ENCODE measurements at places on chromosomes 11 and 22.

- DNase-seq, result no peak
These were observed 627 bp downstream of the JRKL start for GRCh38 chr11:96390488-96390792.

DNA sequence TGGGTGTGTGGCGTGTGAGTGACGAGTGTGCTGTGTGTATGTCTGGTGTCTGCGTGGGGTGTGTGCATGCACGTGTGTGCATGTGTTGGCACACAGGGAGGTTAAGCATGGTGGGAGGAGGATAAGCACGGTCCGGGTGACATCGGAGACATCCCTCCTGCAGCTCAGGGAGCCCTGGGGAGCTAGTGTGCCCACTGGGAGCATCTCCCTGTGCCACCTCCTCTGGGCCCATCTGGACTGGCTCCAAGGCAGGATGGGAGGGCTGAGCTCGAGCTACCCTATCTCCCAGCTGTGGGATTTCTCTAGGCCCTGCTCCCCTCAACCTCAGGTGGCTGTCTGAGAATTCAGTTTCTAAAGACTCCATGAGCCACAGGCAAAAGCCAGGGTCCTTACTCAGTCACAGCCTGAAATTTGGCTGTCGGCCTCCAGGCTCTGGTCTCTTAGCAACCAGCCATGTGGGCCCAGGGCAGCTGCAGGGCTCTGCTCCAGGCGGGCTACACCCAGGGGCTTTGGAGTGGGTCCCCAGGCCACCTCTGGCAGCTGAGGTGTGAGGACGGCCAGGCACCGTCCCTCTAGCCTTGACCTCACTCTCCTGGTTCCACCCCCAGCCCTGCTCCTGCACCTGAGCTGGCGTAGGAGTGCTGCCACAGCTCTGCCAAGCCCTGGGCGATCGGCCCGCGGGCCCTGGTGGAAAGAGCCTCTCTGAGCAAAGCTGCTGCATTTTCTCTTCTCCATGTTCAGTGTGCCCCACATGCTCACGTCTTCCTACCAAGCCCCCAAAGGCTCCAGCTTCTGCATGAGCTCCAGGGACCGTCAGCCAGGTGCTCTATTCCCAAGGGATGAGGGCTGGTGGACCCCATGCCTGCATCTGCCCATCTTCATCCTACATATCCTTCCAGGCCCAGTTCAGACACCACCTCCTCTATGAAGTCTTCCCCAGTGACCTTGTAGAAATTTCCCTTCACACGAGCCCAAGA is 39.7 kb downstream of the RTL6 start:
- no peak for DNase-seq

GRCh38 chr22:27718186-27719035 is 83.1 kb downstream of the MN1 start:
- DNase-seq, result no peak

DNA sequence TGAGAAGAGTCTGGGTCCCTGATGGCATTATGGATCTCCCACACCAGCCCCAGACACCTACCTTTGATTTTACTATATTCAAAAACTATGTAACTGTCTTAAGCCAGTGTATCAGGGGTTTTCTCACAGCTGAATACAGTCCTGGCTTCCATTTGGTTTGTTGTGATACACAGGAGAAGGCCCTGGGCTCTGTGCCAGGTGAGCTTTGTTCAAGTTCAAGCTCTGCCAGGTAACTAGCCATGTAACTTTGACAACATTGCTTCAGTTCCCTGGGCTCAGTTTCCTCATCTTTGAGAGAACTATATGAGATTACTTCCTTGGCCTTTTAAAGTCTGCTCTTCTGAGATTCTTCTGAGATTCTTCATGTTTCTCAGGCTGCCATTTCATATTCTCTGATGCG is 327.5 kb upstream of the TENM4 start:
- DNase-seq, result no peak

DNA sequence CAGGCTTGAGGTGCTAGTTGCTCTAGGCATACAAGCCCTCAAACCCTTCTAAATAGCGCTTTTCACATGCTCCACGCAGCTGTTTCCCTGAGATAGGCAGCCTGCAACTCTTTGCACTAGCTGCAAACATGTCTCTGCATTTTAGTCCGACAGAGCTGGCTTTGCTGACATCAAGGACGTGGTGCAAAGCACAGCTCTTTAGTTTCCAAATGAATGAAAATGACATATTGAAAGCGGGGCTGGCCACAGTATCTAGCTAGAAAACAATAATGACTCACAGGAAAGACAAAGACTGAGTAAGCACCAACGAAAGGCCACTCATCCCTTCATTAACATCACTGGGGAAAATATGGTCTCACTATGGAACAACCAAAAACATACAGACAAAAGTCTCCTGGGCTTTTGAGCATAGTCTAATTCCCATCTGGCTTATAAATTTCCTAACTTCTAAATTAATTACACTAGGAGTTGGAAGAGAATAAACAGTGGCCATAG is 15.3 kb upstream of the ZC3H12C start:
- no peak for DNase-seq

DNA sequence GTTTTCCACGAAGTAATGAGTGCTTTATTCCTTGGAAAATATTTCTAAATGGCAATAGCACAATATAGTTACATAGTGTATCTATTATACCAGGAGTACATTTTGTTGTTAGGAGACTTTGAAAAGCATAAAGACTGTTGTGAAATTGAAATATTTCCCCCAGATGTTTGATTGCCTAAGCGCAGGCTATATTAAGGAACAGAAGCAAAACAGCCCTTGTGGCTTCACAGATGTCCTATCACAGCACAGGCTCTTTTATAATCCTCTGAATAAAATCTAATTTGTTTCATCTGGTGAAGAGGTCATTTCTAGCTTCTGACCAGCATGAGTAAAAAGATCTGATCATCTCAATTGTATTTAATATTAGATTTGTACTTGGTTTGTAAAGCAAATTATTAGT is 48.2 kb downstream of the BSX start:
- DNase-seq, result no peak

GRCh38 chr11:29495676-29496075 is 521.2 kb downstream of the KCNA4 start:
- DNase-seq, result no peak

GRCh38 chr11:112293614-112294013 is 33.0 kb upstream of the PLET1 start:
- DNase-seq, result no peak

GRCh38 chr11:2668876-2669275 is 30.9 kb downstream of the KCNQ1OT1 start:
- no peak for DNase-seq

- DNase-seq, result no peak
These were observed 25.0 kb downstream of the LRP5 start for GRCh38 chr11:68337399-68337835.

All from NCI-H774 (cell line).